ENCODE measurements at places on chromosomes 2 and 18.
A peak's percentile ranks its signal among the peaks of the same experiment; 100 is the strongest.

- no peak for DNase-seq
Observed at GRCh38 chr18:2326999-2327398, 244.3 kb downstream of the METTL4 start.

DNA sequence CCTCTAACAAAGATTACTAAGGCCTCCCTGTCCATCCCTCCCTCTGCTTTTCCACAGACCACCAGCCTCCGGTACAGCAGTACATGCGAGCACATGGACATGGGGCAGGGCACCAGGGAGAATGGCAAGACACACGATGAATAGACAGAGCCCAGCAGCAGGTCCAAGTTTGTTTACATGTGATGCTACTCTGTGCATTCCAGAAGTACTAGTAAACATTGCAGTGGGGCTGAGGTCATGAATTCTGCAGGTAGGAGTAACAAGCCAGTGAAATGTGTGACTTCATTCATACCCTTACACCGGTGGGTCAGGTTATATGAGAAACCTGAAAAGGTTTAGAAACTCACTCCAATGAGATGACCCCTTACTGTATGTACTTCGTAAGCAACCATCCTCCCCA lies 205.7 kb downstream of the BCL11A start:
- DNase-seq = no peak

- DNase-seq = no peak
Observed at GRCh38 chr2:118049816-118050140, 35.9 kb upstream of the CCDC93 start.

DNA sequence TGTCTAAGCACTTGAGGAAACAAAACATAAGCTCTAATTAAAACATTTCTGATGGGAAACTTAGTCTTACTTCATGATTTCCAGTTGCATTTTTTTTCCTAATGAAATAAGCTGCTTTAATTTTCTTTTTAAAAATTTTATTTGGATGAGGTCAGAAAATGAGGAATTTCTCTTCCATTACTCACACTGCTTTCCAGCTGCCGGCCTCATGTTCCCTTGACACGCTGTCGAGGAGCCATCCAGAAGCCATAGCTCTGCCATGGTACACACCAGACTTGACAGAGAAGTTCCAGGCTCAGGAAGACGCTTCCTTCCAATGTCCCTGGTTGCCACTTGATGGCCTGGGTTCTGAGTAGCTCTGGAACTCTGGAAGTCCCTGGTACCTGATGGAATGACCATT lies 12.1 kb upstream of the MAPRE2 start:
- DNase-seq = no peak

GRCh38 chr2:56222481-56222880 lies 38.7 kb downstream of the CCDC85A start:
- DNase-seq = no peak

DNA sequence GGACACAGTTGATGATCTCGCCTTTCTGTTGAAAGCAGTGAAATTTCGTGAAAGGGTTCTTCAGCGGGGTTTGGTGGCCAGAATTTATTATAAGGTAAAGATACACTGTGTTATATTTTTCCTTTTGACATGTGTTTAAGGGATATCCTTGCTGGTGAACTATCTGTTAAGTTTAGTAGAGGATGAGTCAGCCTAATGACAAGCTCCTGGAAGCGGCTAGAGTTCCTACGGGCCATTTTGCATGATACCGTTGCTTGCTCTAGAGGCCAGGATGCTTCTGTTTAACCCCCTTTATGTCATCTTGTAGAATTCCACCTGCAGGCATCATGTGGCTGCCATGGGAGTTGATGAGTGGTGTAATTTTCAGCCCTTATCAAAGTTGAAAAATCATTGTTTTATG lies 124.8 kb upstream of the BCL2L11 start:
- DNase-seq = no peak

DNA sequence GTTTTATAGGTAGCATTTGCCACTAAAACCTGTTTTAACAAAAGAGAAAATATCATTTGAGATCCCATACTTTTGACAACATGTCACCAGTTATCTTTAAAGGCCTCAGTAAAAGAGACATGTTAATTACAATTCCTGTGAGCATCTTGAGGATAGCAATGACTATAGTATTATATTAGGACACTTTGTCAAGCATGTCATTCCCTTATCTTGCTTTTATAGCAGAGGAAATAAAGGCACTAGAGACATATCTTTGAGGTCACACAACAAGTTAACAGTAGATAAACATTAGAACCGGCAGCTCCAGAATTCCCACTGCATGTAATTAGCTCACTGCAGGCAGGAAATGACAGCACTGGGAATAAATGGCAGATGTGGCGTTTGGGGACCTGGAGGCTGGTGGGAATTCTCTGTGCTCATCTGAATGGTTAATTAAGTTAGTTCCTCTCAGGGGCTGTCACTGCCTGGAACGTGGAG lies 25.9 kb downstream of the LYPD6B start:
- DNase-seq = no peak

DNA sequence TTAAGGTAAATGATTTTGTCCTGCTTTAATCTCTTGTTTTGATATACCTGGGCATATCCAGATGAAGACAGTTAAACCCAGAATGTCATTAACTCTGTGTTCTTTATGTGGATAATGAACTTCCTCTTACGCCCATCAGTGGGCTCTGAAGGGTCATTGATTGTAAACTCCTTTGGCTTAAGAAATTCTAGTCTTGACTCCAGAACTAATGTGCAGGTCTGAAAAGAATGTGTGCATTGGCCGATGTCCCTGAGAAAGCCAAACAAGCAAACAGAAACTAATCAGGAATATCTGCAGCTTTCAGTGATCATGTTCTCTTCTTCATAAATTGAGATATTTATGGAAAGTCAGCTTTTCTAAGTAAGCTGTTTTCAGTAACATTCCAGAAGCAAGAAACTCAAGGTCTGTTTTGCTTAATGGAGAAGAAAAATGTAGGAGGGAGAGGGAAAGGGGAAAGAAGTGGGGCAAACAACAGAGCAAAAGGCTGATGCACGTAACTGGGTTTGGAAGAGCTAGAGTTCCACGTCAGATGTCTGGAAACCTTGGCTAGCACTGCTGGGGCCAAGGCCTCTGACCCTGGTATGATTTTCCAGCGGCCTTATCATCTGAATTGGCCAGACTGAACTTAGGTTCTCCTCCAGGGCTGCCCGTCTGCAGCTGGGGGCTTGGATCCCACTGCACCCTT lies 61.3 kb upstream of the FHL2 start:
- no peak for DNase-seq

GRCh38 chr2:168645696-168646338 lies 156.6 kb upstream of the NOSTRIN start:
- no peak for DNase-seq

DNA sequence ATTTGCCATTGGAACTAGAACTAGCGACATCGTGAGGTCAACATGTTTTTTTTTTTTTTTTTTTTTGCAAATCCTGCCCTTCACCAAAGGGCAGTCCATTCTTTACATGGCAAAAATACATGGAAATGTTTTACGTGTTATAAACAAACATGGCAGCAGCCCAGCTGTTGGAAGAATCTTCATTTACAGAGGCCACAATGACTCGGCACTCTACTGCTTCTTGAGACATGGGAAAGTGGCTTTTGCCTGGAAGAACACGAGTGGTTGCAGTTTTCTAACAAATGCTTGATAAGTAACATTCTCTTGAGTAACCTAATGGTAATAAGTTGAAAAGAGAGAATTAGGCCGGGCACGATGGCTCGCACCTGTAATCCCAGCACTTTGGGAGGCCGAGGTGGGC lies 22.8 kb upstream of the POLR1B start:
- no peak for DNase-seq

DNA sequence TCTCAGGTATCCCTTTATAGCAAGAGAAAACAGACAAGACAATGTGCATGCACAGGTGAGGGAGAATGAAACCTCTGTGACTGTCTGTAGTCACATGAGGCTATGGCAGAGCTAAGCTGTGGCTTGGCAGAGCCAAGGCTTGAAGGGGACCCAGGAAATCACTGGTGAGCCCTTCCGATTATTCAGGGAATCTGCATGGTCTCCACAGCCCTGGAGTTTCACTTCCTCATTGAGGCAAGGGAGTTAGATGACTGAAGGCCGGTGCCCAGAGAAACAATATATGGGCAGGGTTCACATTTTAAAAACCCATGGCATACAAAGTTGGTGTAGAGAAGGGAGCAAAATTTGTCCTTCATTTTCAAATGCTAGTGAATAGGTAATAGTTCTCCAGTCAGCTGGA lies 144.4 kb upstream of the REV1 start:
- DNase-seq = no peak

- no peak for DNase-seq
Observed at GRCh38 chr18:55897091-55897689, 309.2 kb upstream of the TCF4 start.

GRCh38 chr2:42770288-42771131 lies 6.6 kb upstream of the OXER1 start:
- DNase-seq = no peak

DNA sequence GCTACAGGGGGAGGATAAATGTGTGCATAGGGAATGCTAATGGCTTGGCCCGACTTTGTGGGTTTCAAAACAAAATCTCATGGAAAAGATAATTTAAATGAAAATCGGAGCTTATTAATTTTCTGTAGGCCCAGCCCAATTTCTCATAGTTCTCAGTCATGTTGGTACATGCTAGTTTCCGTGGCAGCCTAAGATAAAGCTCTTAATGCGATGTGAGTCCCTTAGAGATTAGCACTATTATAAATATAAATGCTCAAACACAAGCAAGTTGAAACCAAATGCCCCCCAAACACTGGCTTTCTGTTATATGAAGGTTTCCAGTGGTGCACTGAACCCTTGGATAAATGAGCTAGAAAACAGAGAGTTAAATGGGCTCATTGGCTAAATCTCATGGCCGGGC lies 168.0 kb downstream of the BCL2 start:
- no peak for DNase-seq

DNA sequence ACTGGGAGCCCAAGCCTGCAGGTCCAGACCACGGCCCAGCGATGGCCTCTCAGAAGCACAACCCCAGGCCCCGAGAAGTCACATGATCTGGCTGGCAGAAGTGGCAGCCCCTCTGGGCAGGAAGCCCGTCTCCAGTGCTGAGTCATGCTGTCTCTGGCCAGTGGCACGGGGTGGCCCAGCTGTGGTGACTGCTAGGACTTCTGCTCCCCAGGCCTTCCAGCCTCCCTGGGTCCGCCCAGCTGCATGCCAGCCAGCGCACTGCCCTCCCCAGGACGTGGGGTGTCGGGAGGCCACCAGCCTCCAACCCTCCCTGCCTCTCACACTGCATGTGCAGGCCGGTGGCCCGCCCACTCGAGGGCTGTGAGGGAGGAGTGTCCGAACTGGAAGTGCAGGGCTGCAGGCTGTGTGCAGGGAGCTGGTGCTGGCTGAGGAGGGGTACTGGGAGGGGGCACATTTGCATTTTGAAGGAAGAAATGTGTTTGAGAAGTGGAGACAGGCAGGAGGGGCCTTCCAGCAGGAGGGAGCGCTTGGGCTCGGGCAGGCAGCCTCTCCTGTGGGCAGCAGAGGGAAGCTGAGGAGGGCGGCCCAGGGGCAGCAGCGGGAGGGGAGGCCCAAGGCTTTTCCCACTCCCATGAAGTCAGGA lies 17.0 kb upstream of the HPCAL1 start:
- peak; percentile 88 for DNase-seq

DNA sequence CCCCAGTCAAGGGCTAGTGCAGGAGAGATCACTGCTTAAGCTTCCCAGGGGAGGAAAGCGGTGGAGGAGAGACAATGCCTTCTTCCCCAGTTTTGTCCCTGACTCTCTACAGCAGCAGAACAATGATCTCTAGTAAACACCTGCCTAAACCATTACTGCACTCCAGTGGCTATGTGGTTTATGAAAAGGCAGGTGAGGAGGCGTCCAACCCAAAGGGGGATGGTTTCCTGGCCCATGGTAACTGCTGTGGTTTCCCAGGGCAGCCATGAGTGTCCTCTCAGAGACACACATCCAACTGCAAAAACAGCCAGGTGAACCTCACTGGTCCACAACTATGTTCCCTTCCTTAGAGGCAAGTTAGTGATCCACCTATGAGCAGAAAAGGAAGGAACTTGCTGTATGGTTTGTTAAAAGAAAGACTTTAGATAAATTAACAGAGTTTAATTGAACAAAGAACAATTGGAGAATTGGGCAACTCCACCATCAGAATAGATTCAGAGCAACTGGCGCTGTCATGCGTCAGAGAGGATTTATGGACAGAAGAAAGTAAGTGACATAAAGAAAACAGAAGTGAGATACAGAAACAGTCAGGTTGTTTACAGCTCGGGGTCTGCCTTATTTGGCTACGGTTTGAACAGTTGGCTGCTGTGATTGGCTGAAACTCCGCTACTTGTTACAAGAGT lies 4.8 kb upstream of the TTC39C start:
- peak; percentile 50 for DNase-seq

- no peak for DNase-seq
Observed at GRCh38 chr2:16252251-16252650, 311.9 kb downstream of the MYCN start.

DNA sequence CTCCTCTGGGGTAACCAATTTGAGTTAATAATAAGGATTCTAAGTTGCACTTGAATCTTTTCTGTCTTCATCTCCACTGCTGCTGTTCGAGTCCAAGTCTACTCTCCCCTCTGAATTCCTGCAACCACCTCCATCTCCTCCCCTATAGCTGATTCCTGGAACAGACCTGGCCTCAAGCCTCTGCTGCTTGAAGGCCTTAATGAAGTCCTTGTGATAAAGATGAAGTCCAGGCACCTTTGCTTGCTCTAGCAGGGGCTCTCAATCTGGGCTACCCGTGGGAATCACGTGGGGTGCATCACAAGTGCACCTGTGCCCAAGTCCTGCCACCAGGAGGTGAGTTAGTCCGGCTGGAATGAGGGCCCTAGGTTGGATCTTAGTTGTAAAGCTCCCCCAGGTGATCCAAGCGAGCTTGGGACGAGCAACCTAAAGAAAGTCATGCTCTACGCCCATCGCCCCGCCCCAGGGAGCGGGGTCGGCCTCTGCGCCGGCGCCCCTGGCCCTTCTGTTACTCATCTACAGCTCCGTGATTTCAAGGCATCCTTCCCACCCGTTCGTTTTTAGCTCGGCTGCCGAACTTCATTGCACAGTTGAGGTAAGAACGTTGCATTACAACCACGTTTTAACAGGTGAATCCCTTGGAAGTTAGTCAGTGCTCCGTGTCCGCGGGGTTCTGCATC lies 905 bp upstream of the IAH1 start:
- no peak for DNase-seq

GRCh38 chr2:33223856-33224255 lies 252.6 kb upstream of the RASGRP3 start:
- no peak for DNase-seq

GRCh38 chr18:63040788-63041410 lies 278.7 kb downstream of the BCL2 start:
- DNase-seq = no peak

DNA sequence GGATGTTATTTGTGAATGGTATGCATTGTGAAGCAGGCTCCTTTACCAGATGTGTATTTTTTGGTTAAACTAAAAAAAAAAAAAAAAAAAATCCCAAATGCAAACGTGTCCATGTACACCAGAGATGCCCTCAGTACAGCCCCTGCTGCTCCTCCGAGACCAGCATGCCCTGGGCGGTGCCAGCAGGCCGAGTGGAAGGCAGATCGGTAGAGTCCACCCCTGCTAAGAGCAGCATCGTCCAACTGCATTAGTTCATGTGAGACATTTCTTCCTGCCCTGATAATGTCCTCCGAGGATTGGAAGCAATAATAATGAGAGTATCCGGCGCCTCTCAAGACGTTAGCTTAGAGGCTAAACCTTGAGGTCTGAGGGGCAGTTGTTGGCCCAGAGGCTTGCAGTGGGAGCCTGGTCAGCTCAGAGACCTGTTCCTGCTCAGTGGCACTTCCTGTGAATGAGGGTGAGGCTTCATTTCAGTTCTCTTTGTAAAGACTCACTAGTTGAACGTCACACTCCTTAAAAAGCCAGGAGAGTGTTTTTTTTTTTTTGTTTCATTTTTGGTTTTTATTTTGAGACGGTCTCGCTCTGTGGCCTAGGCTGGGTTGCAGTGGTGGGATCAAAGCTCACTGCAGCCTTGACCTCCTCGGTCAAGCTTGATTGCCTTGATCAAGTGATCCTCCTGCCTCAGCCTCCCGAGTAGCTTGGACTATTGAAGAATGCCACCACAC lies 5.6 kb downstream of the SLC66A3 start:
- no peak for DNase-seq
